ENCODE measurements at places on chromosomes 16 and 17.

GRCh38 chr16:22192261-22193062, 13.6 kb upstream of the EEF2K start:
- DNase-seq = no peak

DNA sequence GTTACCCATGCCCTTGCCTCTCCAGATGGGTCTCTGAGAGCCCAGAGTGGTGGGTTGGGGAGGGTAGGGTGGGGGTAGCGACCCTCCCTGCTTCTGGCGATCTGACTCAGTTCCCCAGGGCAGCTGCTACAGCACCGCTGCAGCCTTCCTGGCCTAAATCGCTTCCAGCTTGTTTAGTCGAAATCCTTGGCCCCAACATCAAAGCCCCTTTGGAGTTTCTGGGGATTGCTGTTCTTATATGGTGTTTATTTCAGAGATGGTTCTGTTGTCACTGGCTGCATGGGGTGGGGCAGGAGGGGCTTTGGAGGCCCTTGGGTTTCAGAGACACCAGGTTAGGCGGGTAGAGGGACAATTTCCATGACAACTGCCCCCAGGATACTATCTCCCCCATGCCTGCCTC, 35.9 kb downstream of the FZD2 start:
- DNase-seq = no peak

DNA sequence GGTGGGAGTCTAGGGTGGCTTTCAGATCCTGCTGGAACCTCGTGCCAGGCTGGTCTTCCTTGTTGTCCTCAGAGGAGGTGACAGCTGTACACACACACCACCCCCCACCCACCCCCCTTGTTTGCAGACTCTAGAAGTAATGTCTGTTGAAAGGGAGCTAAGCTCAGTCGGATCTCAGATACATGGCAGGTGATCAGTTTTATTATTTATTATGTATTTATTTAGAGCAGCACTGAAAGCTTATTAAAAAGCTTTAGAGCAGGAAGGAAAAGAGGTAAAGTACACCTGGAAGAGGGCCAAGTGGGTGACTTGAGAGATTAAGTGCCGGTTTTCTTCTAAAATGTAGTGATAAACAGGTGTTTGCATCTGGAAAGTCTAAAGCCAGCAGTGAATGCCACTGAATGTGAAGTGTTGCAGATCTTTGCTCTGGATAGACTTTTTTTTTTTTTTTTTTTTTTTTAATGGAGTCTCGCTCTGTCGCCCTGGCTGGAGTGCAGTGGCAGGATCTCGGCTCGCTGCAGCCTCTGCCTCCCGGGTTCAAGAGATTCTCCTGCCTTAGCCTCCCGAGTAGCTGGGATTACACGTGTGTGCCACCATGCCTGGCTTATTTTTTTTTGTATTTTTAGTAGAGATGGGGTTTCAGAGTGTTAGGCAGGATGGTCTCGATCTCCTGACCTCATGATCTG, 40.2 kb downstream of the FOXK2 start:
- DNase-seq = no peak

DNA sequence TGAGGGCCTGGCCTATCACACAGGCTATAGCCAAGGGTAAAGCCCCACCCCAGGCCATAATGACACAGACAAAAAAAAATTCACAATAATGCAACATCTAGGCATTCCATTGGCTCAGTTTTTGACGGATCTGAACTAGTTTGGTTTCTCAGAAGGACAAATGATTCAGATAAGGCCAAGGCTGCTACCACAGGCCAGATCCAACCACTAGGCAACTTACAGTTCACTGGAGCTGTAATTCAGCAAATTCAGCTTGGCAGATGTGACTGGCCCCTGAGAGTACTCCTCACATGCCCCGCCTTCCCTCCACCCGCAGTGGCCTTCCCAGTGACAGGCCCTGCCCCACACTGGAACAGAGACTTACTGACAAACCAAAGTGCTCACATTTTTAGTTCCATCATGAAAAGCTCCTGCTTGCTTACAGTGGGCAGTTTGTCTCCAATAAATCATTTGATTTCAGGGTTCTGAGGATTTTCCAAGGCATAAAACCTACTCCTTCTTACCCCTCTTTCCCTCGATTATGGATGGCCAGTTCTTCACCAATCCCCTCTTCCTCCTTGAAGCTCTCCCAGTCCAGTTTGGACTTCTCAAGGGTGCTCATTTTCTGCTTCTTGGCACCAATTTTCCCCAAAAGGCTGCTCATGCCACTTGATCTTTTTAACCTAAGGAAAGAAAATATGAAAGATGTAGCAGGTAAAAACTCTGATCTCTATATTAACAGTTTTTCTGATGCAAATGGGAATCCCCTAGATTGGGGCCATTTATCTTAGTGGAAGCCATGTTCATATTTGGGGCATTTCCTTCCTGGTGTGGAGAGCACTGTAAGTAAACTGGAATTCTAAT, 53.3 kb upstream of the BCAR1 start:
- no peak for DNase-seq

- DNase-seq = no peak
Observed at GRCh38 chr17:11309033-11309432, 68.0 kb downstream of the SHISA6 start.

Measured in Panc1 (cell line).